ENCODE measurements at places on chromosomes 1 and 21. TPM values are rescaled to one million over a fixed set of nuclear protein-coding genes. Genes with fewer than 3 reads are reported as not detected.
A peak's percentile ranks its signal among the peaks of the same experiment; 100 is the strongest.

The TP73 gene
- polyA plus RNA-seq = 1.6 TPM

DNA sequence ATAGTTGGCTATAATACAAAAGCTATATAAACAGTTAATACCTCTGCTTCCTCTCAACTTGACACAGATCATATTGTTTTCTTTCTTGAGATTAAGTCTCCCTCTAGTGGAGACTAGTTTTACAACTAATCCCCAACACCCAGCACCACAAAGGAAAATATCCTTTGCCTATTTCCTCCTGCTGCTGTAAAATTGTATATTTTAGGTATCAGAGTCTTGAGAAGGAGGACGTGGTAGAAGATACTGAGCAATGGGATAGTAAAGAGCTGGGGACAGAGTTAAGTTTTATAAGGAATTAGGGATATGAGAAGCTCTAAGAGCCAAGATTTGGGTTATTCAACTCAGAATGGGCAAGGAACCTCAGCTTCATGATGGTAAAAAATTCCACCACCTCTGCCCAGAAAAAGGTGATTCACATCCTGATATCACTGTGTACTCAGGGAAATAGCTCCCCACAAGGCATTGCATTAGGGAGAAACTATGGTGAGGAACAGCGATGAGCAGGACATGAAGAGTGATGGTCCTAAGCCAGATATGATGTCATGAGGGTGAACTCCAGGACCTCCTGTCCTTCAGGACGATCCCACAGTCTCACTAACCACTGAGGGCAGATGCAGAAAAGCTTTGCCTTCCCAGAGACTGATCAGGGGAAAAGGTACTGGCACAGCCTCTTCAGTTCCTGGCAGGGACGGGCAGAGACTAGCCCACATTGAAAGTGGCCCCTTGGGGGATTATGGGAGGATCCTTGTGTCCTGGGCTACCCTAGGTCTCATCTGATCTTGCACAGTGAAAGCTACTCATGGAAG is 14.7 kb upstream of the CFAP126 start:
- DNase-seq = peak; percentile 60

DNA sequence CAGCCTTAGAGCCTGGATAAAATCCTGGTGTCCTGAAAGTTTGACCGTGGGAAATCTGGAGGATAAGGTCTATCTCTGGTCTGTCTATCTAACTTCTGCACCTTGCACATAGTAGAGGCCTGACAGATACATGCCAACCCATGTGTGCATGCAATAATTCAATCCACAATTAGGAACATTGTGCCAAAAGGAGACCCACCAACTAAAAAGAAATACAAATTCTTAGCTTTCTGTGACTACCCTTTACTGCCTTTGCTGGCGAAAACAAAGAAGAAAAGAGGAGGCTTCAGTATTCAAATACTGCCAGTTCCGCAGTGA is 381 bp upstream of the KLHL20 start:
- no peak for DNase-seq

The IGSF21 gene
- 0.14 TPM for polyA plus RNA-seq

GRCh38 chr21:43965911-43966585 is 46.1 kb upstream of the TRAPPC10 start:
- no peak for DNase-seq

- DNase-seq = no peak
Observed at GRCh38 chr1:40880813-40881549, 18.8 kb upstream of the CITED4 start.

- DNase-seq = no peak
Observed at GRCh38 chr1:197249324-197249723, 18.7 kb upstream of the CRB1 start.

DNA sequence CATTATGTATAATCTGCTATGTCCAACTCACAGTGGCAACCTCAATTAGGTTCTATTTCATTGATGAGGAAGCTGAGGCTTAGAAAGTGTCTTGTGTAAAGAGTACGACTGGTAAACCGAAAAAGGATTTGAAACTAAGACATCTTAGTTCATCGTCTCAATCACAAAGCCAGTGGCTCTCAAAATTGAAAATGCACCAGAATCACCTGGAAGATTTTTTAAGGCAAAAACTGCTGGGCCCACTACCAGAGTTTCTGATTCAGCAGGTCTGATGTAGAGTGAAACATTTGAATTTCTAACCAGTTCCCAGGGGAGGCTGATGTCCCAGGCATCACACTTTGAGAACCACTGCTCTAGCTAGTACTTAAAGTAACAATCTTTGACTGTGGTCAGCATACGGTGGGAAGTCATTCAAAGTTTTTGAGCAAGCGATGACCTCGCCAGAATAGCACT is 5.2 kb upstream of the LRRC53 start:
- DNase-seq = no peak

DNA sequence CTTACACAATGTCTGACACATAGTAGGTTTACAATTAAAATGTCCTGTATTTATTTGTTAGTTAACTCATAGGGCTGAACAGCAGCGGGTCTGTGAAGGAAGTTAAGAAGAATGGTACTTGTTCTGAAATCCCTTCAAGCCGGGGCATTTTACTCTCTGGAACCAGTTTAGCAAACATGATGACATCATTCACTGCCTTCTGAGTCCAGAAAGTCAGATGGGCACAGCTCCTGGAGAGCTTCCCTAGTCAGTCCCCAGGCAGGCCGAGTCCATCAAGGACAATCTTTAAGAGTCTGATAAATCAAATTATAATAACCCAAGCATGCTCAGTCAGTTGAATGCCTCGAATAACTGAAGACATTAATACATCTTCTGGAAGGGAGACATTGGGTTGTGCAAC is 125.4 kb upstream of the DAB1 start:
- no peak for DNase-seq

GRCh38 chr1:183996396-183996795 is 41.1 kb downstream of the COLGALT2 start:
- no peak for DNase-seq

GRCh38 chr1:109912873-109913272 is 2.2 kb downstream of the CSF1 start:
- DNase-seq = no peak

GRCh38 chr1:185342672-185343259 is 25.7 kb upstream of the IVNS1ABP start:
- DNase-seq = no peak

- DNase-seq = no peak
Observed at GRCh38 chr1:100989306-100990077, 36.1 kb downstream of the DPH5 start.

- no peak for DNase-seq
Observed at GRCh38 chr1:162316187-162316586, 60.5 kb downstream of the SPATA46 start.

The FAM177B gene
- polyA plus RNA-seq = 0.28 TPM
